ENCODE measurements at places on chromosomes 2 and 18.

DNA sequence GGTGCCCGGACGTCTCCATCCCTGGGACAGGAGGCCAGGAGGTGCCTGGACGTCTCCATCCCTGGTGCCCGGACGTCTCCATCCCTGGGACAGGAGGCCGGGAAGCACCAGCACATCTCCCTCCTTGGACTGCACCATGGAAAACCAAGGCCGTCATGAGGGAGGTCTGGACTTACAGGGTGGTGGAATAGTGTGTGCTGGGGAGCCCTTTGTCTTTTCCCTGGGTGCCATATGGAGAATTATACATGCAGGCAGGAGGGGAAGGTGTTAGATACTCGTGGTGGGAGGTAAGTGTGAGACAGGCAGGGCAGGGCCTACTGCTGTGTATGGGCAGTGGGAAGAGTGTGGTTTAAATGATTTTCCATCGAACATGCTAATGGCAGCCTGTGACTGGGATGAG is 52.9 kb downstream of the RTP5 start:
- DNase-seq, result no peak

DNA sequence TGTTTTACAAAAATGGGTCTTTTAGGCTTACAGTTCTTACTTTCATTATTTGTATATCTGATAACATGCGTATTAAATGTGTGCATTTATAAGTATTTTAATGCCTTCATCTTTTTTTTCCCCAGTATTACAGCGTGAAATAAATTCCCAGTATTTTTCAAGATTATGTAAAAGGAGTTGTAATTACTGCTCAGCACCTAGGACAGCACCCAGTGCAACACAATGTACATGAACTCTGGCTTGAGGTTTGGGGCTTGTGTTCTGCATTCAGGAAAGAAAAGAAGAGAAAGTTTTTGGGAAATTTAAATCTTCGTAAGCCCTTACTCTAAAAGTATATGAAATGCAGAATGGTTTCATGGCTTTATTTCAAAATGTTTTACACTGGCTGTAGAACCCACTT is 16.7 kb downstream of the ZNF638 start:
- DNase-seq, result no peak

GRCh38 chr2:32756074-32756727 is 128.4 kb downstream of the TTC27 start:
- DNase-seq, result no peak

GRCh38 chr18:45666520-45666919 is 51.2 kb downstream of the SLC14A2 start:
- DNase-seq, result no peak

- no peak for DNase-seq
Measured at GRCh38 chr2:157055660-157056199, 201.8 kb upstream of the GALNT5 start.

DNA sequence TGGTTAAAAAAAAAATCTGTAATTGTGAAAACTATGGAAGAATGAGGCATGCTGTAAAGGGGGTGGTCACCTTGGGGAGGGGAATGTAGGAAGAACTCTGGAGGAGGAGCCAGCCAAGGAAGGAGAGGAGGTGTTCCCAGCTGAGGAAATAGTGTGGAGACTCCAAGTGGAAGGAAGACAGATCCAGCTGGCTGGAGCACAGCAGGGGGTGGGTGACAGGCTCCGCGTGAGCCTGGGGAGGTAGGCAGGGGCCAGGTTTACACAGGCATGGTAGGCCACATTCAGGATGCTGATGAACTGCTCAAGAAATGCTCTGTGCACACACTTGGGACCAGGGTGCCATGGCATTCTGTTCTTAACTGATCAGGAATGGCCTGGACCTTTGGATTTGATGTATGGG is 16.8 kb downstream of the AFF3 start:
- no peak for DNase-seq

Measured in activated T-cell treated with anti-CD3 and anti-CD28 coated beads for 4 hours (primary cell).